ENCODE measurements at places on chromosomes 1 and 21. TPM values are rescaled to one million over a fixed set of nuclear protein-coding genes. Genes with fewer than 3 reads are reported as not detected.

DNA sequence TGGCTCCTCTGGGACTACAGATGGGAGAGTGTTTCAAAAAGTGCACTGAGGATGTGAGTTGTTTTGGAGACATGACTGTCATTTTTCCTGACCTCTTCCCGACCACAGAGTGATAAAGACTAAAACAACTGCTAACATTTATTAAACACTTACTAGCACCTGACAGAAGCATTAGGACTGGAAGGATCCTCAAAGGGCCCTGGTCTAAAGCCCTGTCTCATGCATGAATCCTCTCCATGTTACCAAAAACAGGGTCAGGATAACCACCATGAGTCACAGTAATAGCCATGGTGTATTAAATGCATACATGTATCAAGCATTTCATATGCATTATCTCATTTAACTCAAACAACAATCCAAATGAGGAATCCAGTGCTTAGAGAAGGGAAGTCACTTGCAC, 11.5 kb downstream of the CYB5RL start:
- DNase-seq, result no peak

DNA sequence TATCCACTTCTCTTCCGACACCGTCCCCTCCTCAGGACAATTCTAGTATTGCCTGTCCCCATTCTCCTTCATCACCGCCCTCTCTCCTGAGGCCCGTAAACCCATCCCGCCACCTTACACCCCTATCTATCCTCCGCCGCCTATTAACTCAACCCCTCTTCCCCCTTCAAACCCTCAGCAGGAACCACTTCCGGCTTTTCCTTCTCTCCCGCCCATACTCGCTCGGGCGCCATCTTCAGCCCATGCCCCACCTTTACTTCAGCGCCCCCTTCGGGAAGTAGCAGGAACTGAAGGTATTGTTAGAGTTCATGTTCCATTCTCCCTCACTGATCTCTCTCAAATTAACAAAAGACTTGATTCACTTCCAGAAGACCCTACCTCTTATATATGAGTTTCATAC, 31.6 kb downstream of the VN1R5 start:
- no peak for DNase-seq

GRCh38 chr1:1842360-1843146, 48.3 kb downstream of the GNB1 start:
- no peak for DNase-seq

- no peak for DNase-seq
Measured at GRCh38 chr1:235670157-235670776, 20.7 kb upstream of the GNG4 start.

LDLRAD1 gene
- polyA plus RNA-seq, result not detected

OR14K1 gene
- not detected for polyA plus RNA-seq

DNA sequence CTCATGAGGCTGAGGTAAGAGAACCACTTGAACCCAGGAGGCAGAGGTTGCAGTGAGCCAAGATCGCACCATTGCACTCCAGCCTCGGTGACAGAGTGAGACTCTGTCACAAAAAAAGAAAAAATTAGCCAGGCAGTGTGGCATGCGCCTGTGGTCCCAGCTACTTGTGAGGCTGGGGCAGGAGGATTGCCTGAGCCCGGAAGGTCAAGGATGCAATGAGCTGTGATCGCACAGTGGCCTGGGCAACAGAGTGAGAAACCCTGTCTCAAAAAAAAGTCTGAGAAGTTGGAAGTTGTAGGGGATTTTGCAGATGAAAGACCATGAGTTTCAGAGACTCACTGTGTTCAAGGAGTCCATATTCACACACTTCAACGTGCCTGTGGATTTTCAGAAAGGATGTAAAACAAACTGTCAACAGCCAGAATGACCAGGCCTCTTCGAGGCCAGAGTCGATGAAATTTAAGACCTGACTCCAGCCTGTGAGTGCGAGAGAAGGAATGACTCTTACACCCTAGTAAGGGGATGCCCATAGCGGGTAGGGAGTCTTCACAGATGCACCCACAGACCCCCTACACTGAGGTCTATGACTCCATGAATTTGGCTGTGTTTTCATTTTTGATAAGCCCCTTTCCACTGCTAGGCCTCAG, 2.2 kb downstream of the S100A13 start:
- DNase-seq, result no peak

RNF187 gene
- 56.7 TPM for polyA plus RNA-seq

GRCh38 chr21:31897311-31897710, 24.5 kb downstream of the HUNK start:
- DNase-seq, result no peak

- no peak for DNase-seq
Measured at GRCh38 chr21:28458446-28458845, 534.2 kb downstream of the LTN1 start.

- DNase-seq, result no peak
Measured at GRCh38 chr1:215890438-215890837, 323.3 kb downstream of the KCTD3 start.

- DNase-seq, result no peak
Measured at GRCh38 chr21:25422610-25423608, 184.4 kb downstream of the MRPL39 start.

DNA sequence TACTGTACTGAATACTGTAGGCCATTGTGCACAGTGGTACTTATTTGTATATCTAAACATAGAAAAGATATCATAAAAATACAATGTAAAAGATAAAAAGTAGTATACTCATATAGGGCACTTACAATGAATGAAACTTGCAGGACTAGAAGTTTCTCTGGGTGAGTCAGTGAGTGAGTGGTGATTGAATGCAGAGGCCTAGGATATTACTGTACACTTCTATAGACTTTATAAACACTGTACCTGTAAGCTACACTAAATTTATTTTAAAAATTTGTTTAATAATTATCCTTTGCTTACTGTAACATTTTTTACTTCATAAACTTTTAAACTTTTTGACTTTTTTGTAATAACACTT, 82.5 kb downstream of the FGGY start:
- DNase-seq, result no peak

- no peak for DNase-seq
Measured at GRCh38 chr1:69220672-69221071, 347.1 kb upstream of the LRRC7 start.

GRCh38 chr1:67795179-67795912, 37.9 kb downstream of the GNG12 start:
- DNase-seq, result no peak

- DNase-seq, result no peak
Measured at GRCh38 chr1:244496186-244496585, 35.1 kb downstream of the CATSPERE start.

DNA sequence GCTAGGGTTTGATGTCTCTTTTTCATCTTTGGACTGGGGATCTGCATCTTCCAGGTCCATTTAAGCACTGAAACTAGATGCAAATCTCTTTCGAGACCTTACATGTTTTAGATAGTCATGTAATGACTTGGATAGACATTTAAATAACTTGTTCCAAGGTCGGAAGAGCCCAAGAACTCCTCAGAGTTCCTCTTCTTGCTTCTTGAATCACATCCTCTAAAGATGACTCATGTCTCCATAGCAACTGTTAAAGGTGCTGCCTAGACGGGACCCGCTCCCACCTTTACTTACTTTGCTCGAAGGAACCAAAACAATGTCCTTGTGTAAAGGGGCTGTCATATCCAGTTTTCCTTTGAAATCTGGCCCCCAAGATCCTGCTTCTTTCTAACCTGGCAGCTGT, 130.0 kb downstream of the EDEM3 start:
- DNase-seq, result no peak

GRCh38 chr1:30911059-30911954, 2.7 kb upstream of the SDC3 start:
- DNase-seq, result peak; percentile 23

TFF1 gene
- not detected for polyA plus RNA-seq

YOD1 gene
- polyA plus RNA-seq, result 0.98 TPM

PPIE gene
- 78.3 TPM for polyA plus RNA-seq

STIL gene
- 0.15 TPM for polyA plus RNA-seq

DNA sequence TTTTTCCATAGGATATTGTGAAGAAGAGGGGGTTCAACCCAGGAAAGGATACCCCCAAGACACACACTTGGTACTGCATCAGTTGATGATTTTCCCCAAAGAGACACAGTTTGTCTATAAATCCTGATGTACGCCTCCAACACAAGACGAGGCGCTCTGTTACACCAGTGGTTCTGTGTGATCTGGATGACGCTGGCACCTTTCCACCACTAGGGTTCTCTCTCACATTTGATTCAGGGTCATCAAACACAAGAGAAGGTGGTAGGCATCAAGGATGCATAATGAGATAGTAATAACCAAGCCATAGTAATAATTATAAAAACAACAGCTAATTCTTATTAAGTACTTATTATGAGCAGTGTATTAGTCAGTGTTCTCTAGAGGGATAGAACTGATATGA, 508.8 kb upstream of the ZP4 start:
- DNase-seq, result no peak

GRCh38 chr1:66730462-66730861, 21.8 kb upstream of the DYNLT5 start:
- DNase-seq, result no peak

DNA sequence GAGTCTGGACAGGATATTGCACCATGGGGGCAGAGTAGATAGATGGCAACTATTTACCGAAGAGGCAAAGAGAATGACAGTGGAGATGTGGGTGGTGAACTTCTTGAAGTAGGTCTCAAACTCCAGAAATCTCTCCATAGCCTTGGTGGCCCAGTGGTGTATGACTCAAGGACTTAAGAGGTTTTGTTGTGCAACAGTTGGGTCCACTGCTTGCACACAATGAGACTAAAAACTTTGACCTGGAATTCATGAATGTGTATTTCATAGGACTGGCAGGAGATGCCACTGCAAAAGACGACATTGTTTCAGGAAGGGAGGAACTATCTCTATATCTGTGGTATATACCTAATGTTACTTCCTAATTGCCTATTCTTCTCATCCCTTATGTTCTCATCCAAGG, 75.9 kb downstream of the ZSCAN20 start:
- no peak for DNase-seq

GRCh38 chr1:227166559-227166958, 151.7 kb downstream of the CDC42BPA start:
- no peak for DNase-seq

GRCh38 chr1:153506831-153507413, 28.9 kb downstream of the S100A6 start:
- DNase-seq, result no peak

- DNase-seq, result no peak
Measured at GRCh38 chr1:152873495-152873894, 4.6 kb upstream of the SMCP start.

CYP4Z1 gene
- not detected for polyA plus RNA-seq

TRPM2 gene
- 2.4 TPM for polyA plus RNA-seq

GRCh38 chr1:219710529-219711194, 97.8 kb upstream of the ZC3H11B start:
- DNase-seq, result no peak

DNA sequence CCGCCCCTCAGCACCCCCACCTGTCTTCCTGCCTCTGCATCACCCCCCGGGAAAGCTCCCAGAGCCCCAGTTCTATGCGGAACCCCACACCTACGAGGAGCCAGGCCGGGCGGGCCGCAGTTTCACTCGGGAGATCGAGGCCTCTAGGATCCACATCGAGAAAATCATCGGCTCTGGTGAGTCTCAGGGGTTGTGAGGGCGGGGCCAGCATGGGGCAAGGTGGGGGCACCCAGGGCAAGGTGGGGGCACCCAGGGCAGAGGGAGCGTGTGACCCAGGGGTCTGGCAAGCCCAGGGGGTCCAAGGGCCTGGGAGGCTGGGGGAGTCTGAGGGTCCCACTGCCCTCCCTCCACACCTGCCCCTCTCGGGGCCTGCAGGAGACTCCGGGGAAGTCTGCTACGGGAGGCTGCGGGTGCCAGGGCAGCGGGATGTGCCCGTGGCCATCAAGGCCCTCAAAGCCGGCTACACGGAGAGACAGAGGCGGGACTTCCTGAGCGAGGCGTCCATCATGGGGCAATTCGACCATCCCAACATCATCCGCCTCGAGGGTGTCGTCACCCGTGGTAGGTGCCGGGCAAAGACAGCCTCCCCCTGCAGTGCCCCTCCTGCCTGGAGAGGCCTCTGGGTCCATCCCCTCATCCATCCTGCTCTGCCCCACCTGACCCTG, 34.1 kb downstream of the EPHA8 start:
- no peak for DNase-seq

DNTTIP2 gene
- polyA plus RNA-seq, result 87.5 TPM

DNA sequence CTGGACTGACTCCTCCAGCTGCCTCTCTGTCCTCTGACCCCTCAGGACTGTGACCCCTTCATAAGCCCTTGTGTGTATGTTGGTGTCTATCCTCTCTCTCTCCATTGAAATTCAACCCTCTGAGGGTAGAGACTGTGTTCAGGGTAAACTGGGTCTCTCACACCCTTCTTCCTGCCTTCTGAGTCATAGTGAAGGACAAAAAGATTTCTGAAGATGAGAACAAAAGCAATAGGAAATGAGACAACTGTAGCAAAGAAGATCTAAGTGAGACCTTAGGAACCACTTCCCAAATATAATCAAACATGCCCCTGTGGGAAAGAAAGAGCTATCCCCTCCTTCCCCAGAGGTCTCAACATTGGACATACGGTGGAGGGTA, 16.9 kb downstream of the NUAK2 start:
- DNase-seq, result no peak

UBASH3A gene
- polyA plus RNA-seq, result 55.1 TPM

DNA sequence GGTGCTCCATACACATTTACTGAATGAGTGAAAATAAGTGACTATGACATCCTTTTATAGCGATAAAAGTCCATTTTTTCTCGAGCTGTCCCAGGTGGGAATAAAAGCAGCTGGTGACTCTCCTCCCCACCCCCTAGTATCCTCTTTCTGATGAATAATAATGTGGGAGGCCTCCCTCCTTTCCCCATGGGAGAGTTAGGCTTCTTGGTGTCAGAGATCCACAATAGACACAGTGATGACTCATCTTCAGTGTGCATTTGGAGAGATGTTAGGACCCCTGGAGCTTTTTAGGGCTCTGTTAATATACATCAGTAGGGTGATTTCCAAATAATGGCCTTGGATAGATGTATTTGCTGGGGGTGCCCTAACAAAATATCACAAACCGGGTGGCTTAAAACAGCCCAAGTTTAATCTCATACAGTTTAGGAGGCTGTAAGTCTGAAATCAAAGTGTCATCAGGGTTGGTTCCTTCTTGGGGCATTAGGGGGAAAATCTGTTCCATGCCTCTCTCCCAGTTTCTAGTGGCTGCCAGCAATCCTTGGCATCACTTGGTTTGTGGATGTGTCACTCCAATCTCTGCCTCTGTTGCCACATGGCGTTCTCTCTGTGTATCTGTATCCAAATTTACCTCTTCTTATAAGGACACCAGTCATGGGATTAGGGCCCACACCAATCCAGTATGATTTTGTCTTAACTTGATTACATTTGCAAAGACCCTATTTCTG, 4.4 kb upstream of the PHC2 start:
- no peak for DNase-seq

SLFNL1 gene
- 0.44 TPM for polyA plus RNA-seq

GRCh38 chr1:202756391-202756790, 46.1 kb upstream of the SYT2 start:
- DNase-seq, result no peak

DNA sequence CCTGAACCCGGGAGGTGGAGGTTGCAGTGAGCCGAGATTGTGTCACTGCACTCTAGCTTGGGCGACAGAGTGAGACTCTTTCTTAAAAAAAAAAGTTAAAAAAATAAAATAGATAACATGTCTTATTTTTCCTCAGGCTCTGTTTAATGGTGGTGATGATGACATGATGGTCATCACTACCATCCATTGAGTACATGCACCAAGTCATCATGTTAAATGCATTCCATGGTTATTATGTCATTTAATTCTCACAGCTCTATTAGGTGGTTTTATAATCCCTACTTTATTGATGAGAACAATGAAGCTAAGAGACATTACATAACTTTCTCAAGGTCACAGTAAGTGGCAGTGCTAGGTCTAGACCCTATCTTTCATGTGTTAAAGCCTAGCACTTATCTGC, 34.4 kb upstream of the MAB21L3 start:
- DNase-seq, result no peak
